ENCODE measurements at places on chromosomes 7 and 10. TPM values are rescaled to one million over a fixed set of nuclear protein-coding genes. Genes with fewer than 3 reads are reported as not detected.
A peak's percentile ranks its signal among the peaks of the same experiment; 100 is the strongest.

The PTPRN2 gene
- total RNA-seq = 4.0 TPM

The PRKCQ gene
- total RNA-seq = 27.5 TPM

- H3K27me3 ChIP-seq = no peaks in the 10 kb centered on the region
- H3K36me3 ChIP-seq = no peaks in the 10 kb centered on the region
- no peak for DNase-seq
- H3K27ac ChIP-seq = no peak overlapping the region
- no peaks in the 10 kb centered on the region for H3K4me1 ChIP-seq
- no peak overlapping the region for H3K4me3 ChIP-seq
Observed at GRCh38 chr7:122622682-122623081, 76.2 kb downstream of the RNF133 start.

GRCh38 chr7:78510580-78511188 is 712.1 kb downstream of the PHTF2 start:
- H3K36me3 ChIP-seq = no peaks in the 10 kb centered on the region
- H3K4me3 ChIP-seq = no peak overlapping the region
- H3K4me1 ChIP-seq = peaks cover 15% of the 10 kb centered on the region
- DNase-seq = peak; percentile 81
- no peak overlapping the region for H3K27ac ChIP-seq

- H3K27me3 ChIP-seq = no peaks in the 10 kb centered on the region
- no peak overlapping the region for H3K4me3 ChIP-seq
- H3K36me3 ChIP-seq = no peaks in the 10 kb centered on the region
- DNase-seq = no peak
- H3K27ac ChIP-seq = no peak overlapping the region
Observed at GRCh38 chr10:111107846-111108245, 31.0 kb downstream of the ADRA2A start.

DNA sequence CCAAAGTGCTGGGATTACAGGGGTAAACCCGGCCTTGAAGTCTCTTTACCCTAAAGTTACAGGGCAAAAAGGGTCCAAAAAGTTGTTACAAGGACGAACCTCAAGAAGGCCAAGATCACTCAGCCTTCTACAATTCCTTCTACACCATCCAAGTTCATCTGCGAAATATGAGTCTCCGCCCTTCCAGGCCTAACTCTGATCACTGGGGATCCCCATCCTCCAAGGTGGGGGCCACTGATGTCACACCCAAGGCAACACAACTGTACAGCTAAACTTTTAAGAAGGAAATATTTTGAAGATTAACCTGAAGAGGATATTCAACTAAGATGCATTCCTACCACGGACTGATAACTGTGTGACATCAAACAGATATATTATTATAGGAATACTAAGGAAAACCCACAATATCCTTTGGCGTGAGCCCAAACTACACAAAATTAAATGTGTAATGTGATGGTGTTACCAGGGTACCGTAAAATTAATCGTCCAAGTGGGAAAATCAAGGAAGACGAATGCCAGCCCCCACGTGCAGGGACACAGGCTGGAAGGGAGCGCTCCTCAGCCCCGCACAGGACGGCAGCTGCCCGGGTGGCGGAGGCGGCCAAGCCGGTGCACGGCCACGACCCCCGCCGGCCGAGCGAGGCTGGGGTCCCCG is 1.0 kb downstream of the PAXIP1 start:
- peaks cover 17% of the 10 kb centered on the region for H3K4me1 ChIP-seq
- no peaks in the 10 kb centered on the region for H3K27me3 ChIP-seq
- no peak overlapping the region for H3K27ac ChIP-seq
- H3K36me3 ChIP-seq = peaks cover 6% of the 10 kb centered on the region

DNA sequence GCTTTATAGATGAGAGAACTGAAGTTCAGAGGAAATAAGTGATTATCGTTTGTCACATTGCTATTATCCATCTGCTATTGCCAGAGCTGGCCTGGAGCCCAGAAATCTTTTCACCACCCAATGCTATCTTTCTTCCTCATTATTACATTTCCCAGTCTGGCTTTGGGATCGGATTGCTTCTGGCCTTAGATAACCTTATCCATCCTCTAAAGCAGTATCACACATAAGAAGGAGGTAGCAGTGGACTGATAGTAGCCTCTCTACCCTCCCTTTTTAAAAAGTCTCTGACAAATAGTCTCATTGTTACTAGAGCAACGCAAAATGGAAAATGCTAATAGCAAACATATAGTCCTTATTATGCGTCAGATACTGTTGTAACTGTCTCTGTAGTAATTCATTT is 1.3 kb upstream of the CLDN12 start:
- no peaks in the 10 kb centered on the region for H3K4me1 ChIP-seq
- no peaks in the 10 kb centered on the region for H3K36me3 ChIP-seq
- no peak for DNase-seq
- H3K27me3 ChIP-seq = peaks cover 3% of the 10 kb centered on the region

DNA sequence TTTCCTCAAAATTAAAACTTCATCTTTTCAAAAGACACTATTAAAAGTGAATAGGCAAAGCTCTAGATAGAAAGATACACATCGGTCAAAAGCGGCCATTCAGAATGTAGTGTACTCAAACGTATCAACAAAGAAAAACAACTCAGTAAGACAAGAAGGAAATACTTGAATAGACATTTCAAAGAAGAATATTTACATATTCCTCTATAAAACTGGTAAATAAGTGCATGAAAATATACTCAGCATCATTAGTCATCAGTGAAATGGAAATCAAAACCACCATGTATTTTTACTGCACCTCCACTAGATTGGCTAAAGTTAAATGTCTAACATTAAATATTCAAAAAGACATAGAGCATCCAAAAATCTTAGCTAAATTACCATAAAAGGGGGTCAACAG is 551.1 kb upstream of the SORCS1 start:
- no peak overlapping the region for H3K27ac ChIP-seq
- no peak overlapping the region for H3K4me3 ChIP-seq
- H3K36me3 ChIP-seq = no peaks in the 10 kb centered on the region
- no peaks in the 10 kb centered on the region for H3K4me1 ChIP-seq
- DNase-seq = no peak
- H3K27me3 ChIP-seq = no peaks in the 10 kb centered on the region

DNA sequence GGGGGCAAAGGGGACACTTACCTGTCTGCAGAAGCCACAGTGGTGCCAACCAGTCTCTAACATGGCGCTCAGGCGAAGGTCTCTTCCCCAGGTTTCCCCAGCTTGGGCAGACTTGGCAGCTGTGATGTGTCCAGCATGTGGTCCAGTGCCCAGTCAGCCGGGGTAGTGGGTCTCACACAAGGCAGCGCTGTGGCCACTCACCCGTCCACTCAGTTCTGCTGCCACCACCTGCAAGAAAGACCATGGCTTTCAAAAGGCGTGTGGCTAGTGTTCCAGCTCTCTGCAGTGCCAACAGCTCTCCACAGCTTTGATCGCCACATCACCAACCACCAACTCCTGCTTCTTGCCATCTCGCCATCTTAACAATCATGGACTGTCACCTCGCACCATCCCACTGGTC is 259.6 kb downstream of the USP6NL start:
- no peaks in the 10 kb centered on the region for H3K27me3 ChIP-seq
- H3K4me3 ChIP-seq = no peak overlapping the region
- no peaks in the 10 kb centered on the region for H3K36me3 ChIP-seq
- no peak overlapping the region for H3K27ac ChIP-seq
- no peaks in the 10 kb centered on the region for H3K4me1 ChIP-seq
- no peak for DNase-seq

DNA sequence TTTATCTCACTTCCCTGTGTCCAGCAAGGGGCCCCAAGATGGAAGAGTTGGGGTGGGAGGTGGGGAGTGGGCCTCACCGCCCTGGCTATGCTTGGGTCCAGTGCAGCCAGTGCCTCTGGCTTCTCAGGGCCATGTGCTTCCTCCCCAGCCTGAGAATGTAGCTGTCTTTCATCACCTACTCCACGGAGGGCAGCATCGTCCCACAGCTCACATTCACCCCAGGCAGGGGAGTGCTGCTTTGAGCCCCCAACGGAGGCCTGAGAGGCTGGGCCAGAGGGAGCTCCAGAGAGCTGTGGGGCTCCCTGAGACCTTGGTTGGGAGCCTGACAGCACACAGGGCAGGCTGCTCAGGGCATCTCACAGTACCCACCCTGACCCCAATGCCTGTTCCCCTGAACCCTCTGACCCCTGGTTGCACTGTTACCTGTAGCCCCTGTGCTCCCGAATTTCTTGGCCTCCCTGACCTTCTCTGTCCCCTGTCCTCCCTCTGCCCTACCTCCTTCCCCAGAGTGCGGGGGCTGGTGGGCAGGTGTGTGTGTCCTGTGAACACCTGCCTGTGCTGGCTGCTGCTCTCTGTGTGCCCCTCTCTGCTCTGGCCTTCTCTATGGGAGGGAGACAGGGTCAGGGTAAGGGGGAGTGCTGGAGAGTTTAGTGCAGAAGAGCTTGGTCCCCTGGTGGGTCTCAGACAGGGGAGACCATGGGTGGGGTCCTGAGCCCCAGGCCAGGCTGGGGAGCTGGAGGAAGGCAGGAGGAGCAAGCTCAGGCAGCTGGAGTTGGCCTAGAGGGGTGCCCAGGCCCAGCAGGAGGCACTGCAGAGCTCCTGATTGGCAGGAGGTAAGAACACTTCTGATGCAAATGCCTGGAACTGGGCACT is 19.6 kb upstream of the ZNF488 start:
- no peak overlapping the region for H3K4me3 ChIP-seq
- H3K36me3 ChIP-seq = no peaks in the 10 kb centered on the region
- peaks cover 9% of the 10 kb centered on the region for H3K4me1 ChIP-seq
- H3K27ac ChIP-seq = no peak overlapping the region
- no peak for DNase-seq
- H3K27me3 ChIP-seq = no peaks in the 10 kb centered on the region

The PAX4 gene
- total RNA-seq = not detected

All from GM23338 (cell line).